Fibroblast of skin of left biceps (primary cell): ENCODE measurements at places on chromosomes 12 and 14.

DNA sequence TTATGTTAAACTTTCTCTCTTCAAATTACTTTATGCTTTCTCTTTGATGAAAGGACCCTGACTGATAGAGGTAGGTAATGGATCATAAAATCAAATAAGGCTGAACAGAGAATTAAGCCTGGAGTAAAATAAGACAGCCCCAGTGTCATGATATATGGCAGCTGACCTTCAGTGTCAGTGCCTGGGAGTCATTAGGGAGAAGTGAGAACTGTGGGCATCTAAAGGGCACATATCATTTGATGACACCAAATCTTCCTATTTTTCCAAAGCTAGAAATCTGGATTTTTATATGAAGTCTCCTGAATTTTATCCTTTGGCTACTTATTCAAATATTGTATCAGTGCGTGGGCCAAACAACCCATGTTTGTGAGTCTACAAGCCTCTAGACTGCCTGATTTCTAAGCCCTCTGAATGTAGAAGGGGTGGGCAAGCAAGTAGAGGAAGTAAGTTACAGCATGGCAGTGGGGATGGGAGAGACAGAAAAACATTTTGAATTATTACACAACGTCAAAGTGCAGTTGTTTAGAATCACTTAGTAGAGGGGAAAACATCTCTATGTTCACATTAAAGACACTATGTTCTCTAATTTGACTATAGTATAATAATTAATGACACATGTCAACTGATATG, 10.0 kb downstream of the SLC39A9 start:
- no peak for DNase-seq

DNA sequence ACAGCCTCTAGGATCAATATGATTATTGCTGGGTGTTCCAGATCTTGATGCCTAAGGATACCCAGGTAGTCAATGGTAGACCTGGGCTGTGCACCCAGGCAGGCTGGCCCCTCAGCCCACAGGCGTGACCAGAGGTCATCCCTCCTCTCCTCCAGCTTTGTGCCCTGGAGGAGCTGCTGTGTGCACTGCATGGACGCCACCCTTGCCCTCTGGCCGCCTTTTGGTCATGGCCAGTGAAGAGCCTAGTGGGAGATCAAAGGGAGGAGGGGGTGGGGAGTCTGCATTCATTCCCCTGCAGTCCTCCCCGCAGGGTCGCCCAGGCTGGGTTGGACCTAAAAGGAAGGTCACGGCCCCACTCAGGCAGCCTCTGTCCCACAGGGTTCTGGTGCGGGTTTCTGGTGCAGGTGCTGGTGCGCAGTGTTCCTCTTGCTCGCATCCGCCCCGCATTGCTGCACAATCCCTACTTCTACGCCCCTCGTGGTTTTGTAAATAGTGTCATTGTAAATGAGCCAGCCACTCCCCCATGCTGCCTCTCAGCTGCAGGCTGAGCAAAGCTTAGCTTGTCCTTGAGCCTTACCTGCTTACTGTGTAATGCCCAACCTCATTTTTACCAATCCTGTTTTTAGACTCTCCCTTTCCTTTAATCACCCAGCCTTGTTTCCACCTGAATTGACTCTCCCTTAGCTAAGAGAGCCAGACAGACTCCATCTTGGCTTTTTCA, 55.3 kb downstream of the PSMA6 start:
- DNase-seq, result no peak

DNA sequence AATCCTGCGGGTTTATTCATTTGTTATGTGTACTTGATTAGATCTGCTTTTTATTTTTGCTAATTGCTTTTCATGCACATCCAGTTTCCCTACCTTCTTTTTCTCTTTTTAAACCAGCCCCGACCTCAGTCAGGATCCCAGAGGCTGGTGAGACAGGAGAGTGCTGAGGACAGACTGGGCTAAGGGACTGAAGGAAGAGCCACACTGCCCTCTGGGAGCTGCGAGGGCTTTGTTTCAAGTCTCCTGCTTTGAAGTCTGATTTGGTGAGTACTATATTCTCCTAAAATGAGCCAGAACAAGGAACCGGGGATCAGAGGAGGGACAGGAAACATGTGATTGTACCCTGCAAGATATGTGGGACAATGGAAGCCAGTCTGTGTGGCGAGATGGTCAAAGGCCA, 23.9 kb downstream of the PRICKLE1 start:
- no peak for DNase-seq

DNA sequence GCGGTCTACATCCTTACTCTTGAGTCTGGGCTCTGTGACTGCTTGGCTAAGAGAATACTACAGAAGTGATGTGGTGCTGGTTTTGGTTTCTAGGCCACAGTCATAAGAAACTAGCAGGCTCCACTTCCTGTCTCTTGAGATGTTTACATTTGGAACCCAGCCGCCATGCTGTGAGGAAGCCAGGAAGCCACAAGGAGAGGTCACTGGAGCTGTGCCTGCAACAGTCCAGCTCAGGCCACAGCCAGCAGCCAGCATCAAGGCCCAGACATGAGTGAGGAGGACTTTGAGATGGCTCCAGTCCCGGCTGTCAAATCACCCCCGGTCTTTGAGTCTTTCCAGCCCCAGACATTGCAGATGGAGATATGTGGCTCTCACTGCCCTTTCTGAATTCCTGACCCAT, 12.9 kb upstream of the FAM181A start:
- DNase-seq, result no peak

- no peak for DNase-seq
Observed at GRCh38 chr12:50257236-50258166, 25.8 kb downstream of the LIMA1 start.

DNA sequence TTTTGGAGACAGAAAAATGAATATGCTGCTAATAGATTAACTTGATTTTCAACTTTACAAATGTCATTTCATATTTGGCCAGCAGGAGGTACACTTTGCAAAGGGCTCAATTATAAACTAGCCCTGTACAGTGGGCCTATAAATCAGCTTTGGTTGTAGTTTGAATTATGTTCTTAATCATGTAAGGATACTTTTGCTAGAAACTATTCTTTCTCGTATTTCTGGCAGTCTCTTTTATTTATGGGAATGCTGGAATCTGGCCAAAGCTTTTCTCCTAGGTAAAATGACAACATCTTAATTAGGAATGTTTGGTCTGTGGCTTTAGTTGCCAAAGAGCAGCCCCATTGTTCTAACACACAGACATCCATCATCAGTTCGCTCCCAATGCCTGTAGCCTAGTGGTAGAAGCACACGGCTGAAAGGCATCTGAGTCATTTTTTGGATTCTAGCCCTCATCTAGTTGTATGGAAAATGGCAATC, 1322.3 kb upstream of the SEL1L start:
- peak; percentile 89 for DNase-seq

- no peak for DNase-seq
Observed at GRCh38 chr14:65162031-65162430, 59.7 kb upstream of the MAX start.

- no peak for DNase-seq
Observed at GRCh38 chr12:69136931-69137613, 102.3 kb upstream of the CPSF6 start.

GRCh38 chr14:21026274-21026987, 1.6 kb upstream of the NDRG2 start:
- DNase-seq, result no peak

GRCh38 chr12:93766796-93767523, 89.8 kb downstream of the CRADD start:
- DNase-seq, result peak; percentile 77

DNA sequence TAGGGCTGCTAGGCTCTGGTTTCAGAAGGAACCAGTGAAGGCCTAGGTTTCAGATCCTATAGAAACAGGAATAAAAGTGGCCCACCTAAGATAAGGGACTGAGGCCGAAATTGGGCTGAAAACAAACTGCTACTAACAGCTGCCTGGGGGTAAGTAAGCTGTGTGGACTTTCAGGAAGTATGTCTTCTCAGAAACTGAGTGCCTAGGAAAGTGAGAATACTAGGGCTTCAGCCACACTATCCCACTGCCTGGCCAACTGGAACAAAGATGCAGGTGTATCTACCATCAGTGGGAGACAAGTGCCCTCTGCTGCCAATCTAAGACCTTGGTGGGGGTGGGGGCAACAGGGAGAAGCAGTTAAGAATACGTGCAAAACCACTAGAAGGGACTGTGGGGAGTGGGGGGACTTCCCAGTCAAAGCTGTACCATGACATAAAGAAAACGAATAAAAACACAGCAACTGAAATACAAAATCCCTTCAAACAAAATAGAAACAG, 82.5 kb downstream of the MED13L start:
- DNase-seq, result no peak

DNA sequence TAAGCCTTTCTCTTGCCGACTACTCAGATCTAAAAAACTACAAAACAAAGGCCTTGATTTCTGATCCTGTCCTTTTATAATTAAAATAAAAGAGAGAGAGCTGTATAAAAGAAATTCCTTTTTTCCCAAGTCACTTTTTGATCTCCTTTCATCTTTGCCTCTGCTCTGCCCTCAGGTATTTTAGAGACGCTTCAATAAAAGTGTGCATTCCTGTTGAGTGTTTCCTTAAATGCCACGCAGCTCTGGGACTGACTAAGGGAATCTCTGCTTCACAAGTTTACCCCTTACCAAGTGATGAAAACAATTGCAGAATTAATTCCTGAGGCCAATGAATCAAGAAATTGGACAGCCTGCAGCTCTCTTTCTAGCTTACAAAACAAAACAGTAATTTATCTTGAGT, 1109.8 kb downstream of the TMTC2 start:
- no peak for DNase-seq

DNA sequence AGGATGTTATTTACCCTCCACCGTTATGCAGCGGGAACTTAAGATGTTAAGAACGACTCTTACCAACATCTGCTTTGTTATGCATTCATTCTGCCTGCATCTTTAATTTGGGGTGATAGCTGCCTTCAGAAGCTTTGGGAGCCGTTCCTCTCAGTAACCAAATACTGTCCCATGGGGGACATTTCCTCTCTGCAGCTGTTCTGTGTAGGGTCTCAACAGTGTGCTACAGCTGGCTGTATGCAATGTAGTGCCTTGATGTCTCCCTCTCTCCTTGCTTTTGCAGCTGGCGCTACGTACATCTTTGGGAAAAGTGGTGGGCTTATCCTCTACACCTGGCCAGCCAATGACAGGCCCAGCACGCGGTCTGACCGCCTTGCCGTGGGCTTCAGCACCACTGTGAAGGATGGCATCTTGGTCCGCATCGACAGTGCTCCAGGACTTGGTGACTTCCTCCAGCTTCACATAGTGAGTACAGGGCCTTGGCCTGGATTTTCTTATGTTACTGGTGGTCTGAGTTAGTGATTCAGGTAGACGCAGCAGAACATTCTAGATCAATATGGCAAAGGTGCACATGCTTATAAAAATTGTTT, 744.3 kb downstream of the DIO2 start:
- DNase-seq, result no peak

DNA sequence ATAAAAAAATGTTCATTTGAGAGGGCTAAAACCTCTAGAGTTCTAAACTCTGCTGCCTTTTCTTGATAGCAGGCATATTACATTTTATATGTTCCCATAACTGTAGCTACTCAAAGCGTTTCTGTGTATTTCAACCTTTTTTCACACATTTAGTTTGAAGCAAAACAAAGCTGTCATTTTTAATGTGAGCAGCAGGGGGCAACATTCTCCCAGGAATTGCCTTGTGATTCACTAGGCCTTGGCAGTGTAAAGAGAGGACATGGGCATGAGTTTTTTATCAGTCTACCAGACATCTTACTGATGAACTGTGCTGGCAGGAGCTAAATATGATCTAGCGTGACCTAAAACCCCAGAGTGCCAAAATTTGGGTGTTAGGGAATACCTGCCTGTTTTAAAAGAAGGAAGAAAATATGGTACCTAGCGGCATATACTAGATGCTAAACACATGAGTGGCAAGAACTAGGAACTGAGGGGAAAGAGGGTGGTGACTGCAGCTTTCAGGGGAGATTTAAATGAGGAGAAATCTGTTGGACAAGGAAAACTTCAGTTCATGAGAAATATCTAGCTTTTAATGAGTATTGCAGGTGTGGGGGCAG, 65.3 kb downstream of the IFT43 start:
- DNase-seq, result peak; percentile 26

DNA sequence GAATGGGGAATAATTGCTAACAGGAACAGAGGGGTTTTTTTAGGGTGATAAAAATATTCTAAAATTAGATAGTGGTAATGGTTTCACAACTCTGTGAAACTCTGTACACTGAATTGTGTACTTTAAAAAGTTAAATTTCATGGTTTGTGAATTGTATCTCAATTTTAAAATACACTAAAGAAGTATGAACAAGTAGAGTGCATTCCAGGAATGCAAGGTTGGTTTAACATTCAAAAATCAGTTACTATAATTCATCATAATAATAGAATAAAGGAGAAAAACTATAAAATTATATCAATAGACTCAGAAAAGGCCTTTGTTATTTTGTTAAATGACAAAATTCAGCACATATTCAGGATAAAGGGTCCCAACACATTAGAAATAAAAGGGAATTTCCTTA, 11.1 kb upstream of the BATF start:
- no peak for DNase-seq

DNA sequence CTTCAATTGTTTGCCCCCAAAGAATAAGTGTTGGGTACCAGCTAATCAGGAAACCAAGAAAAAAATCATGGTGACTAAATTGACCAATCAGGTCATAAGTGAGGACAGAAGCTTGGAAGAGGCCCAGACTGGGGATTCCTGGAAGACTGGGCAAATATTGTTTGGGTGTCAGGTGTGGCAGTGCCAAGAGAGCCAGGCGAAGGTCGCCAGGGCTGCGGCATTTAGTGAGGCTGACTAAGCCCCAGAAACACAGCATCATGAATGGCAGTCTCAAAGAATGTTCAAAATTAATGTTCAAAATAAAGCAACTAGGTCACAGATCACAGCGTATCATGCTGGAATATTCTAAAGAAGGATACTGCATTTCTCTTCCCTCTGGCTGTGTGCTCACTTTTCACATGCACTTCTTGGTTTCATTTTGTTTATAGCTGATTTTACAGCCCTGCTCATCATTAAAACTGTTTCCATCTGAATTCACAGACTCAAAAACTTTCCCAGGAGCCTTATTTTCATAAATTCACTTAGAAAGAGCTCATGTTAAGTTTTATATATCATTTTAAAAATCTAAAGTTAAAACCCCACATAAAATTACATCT, 85.3 kb upstream of the OVCH1 start:
- no peak for DNase-seq

GRCh38 chr12:94228488-94228907, 80.1 kb downstream of the PLXNC1 start:
- DNase-seq, result no peak

DNA sequence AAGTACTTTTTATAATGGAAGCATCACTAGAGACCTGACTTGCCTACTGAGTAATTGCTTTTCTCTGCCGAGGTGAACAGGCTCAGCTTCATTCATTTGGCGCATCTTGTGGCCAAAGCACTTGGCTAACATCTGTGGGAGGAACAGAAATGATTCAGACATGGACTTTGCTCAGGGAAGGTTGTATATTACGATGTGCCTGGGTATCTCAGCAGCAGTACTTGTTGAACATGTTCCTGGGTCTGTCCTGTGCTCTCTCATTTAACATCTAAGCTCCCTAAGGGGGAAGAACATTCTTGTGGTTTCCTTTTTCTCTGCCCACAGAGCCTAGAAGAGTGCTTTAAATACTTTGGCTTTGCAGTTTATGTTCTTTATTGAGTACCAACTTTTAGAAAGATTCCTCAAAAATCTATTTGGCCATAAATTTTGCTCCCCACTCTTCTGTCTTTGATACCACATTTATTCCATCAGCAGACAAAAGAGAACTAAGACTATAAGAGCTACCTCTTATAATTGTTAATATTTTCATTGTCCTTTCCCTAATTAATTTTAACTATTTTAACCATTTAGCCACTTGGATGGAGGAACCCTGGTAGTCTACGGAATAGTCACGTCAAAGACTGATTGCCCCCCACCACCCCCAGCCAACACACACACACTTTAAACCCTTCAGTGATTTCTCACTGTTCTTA, 101.2 kb upstream of the EGLN3 start:
- DNase-seq, result no peak

- no peak for DNase-seq
Observed at GRCh38 chr12:11773889-11774677, 124.6 kb downstream of the ETV6 start.
